ENCODE measurements at places on chromosomes 12 and 14. TPM values are rescaled to one million over a fixed set of nuclear protein-coding genes. Genes with fewer than 3 reads are reported as not detected.

DNA sequence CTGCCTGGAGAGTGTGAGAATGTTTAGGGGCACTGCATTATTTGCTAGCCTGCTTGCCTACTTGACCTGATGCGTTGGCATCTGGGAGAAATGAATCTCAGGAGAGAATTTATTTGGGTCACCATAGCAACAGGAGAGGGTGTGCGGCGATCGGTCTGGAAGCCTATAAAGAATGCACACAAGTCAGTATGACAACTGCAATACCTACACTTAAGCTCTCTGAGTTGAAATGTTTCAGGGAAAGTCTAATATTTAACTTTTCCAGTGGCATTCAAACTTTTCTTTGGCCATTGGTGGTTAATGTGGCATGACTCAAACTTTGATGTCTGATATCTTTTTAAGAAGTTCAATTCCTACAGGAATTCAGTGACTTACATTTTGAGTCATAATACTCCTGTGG is 205.1 kb downstream of the NEDD1 start:
- no peak for DNase-seq

GRCh38 chr14:54681811-54682261 is 114.9 kb downstream of the SAMD4A start:
- DNase-seq: no peak

DNA sequence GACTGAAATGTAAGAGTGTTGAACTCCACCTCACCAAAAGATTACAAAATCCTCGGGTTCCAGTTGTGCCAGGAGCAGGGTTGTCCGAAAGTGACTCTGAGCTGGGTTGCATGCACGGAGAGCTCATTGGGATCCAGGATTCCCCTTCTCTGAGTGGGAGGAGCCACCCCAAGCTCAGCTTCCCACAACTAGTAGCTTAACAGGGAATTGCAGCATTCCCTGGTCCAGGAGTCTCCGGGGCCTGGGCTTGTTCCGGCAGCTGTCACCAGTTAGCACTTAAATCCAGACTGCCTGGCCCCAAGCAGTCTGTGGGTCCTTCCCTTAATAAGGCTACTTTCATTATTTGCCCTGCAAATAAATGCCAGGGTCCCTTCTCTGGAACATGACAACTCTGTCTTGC is 50.1 kb downstream of the CD9 start:
- no peak for DNase-seq

GRCh38 chr12:32252199-32253073 is 145.8 kb downstream of the BICD1 start:
- DNase-seq: no peak

DNA sequence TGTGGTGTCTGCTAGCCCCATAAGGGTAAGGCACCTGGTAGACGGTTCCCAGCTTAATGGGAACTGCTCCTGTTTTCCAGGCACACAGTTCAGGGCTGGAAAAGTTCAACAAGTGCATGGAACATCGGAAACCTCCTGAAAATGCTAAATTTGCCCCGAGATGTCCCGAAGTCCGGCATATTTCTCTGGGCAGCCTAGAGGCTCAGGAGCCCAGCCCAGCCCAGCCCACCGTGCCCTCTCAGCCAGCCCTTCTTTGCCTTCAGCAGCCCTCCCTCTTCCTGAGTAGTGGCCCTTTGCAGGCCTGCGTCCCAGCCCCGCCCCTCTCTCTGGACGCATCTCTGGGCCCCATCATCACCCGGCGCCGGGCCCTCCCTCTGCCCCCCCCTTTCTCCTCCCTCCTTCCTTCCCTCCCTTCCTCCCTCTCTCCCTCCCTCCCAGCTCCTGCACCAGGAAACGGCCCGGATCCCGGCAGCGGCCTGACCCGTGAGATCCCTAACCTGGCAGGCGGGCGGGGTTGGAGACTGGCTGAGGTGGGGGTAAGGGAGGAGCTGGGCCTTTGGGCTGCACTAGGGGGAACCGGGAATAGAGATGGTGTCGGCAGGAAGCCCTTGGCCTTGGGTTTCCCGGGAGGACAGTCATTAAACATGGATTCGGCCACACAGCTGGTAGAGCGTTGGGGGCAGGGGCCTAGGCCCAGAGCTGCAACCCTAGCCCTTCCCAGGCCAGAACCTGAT is at the start of gene BCL2L2:
TSS of gene BCL2L2 (plus strand) at position 422 of the 734 bp plus-strand sequence. CDS start 935 bp downstream, outside the sequence.
- no peak for DNase-seq

GRCh38 chr12:96774496-96775256 is 132.4 kb upstream of the NEDD1 start:
- no peak for DNase-seq

DNA sequence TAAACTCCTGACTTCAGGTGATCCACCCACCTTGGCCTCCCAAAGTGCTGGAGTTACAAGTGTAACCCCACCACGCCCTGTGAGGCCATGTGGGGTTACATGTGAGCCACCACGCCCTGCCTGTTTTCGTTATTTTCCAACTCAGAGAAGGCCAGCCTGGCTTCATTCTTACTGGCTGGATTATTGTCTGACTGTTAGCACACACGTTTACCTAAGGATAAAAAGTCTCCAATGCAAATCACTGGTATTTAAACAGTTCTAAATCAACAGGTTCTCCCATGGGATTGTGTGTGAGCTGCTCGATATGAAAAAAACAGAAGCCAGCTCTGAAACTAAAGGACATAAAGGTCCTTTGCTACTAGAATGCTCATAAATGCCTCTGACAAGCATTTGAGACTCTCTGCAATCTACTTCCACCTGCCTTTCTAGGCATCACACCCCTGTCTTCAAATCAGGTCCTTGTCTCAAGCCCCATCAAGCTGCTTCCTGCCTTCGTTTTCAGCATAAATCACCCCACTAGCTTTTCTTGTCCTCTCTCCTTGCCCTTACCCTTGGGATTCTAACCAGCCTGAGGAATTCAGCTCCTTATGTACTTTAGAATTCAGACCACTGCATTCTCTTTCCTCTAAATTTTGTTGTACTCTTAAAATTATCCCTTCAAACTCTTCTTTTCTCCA is 265.0 kb downstream of the DUSP6 start:
- no peak for DNase-seq

DNA sequence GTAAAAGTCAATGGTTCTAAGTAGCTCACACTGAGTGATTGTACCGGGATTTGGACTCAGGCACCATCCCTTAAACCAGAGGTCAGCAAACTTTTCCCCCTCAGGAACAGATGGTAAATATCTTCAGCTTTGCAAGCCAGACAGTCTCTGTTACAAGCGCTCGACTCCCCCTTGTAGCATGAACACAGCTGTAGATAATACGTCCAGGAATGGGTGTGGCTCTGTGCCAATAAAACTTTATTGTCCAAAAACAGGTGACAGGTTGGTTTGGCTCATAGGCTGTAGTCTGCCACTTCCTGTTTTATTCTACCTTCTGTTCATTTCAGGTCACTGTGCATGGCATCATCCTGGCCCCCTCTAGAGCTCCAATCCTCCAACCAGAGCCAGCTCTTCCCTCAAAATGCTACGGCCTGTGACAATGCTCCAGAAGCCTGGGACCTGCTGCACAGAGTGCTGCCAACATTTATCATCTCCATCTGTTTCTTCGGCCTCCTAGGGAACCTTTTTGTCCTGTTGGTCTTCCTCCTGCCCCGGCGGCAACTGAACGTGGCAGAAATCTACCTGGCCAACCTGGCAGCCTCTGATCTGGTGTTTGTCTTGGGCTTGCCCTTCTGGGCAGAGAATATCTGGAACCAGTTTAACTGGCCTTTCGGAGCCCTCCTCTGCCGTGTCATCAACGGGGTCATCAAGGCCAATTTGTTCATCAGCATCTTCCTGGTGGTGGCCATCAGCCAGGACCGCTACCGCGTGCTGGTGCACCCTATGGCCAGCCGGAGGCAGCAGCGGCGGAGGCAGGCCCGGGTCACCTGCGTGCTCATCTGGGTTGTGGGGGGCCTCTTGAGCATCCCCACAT is 7.6 kb downstream of the BDKRB1 start:
- DNase-seq: no peak

- DNase-seq: no peak
Measured at GRCh38 chr14:26554069-26554772, 43.6 kb downstream of the NOVA1 start.

GRCh38 chr14:96261772-96262655 is 6.0 kb downstream of the BDKRB1 start:
- DNase-seq: no peak

GRCh38 chr14:54771411-54772027 is 131.1 kb downstream of the GCH1 start:
- no peak for DNase-seq

DNA sequence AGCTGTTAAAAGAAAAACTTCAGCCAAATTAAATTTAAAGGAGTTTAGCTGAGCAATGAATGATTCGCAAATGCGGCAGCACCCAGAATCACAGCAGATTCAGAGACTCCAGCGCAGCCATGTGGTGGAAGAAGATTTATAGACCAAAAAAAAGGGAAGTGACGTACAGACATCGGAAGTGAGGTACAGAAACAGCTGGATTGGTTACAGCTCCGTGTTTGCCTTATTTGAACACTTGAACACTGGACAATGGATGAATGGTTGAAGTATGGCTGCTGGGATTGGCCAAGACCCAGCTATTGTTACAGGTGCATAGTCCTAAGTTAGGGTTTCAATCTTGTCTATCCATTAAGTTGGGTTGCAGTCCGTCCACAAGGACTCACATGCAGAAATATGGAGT is 42.6 kb downstream of the GALNT8 start:
- DNase-seq: no peak

DNA sequence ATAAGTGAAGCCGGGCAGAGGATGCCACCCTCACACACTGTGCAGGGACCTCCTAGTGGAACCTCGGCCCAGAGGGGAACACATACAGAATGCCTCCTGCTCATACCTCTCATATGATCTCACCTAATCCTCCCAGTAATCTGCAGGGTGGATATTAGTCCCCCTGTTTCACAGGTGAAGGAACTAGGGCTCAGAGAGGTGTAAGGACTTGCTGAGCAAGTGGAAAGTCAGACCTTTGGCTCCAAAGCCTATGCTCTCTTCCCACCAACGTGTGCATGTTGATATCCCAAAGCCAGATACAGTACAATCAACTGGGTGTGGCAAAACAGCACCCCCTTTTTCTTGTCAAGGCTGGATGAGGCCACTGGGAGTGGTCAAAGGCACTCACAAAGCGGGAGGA is 4.2 kb downstream of the MYH6 start:
- no peak for DNase-seq

GRCh38 chr14:95137164-95137803 is 20.0 kb downstream of the DICER1 start:
- no peak for DNase-seq

GRCh38 chr12:85309125-85309566 is 29.1 kb downstream of the ALX1 start:
- DNase-seq: no peak

GRCh38 chr14:75331471-75331870 is 52.8 kb downstream of the FOS start:
- no peak for DNase-seq

DNA sequence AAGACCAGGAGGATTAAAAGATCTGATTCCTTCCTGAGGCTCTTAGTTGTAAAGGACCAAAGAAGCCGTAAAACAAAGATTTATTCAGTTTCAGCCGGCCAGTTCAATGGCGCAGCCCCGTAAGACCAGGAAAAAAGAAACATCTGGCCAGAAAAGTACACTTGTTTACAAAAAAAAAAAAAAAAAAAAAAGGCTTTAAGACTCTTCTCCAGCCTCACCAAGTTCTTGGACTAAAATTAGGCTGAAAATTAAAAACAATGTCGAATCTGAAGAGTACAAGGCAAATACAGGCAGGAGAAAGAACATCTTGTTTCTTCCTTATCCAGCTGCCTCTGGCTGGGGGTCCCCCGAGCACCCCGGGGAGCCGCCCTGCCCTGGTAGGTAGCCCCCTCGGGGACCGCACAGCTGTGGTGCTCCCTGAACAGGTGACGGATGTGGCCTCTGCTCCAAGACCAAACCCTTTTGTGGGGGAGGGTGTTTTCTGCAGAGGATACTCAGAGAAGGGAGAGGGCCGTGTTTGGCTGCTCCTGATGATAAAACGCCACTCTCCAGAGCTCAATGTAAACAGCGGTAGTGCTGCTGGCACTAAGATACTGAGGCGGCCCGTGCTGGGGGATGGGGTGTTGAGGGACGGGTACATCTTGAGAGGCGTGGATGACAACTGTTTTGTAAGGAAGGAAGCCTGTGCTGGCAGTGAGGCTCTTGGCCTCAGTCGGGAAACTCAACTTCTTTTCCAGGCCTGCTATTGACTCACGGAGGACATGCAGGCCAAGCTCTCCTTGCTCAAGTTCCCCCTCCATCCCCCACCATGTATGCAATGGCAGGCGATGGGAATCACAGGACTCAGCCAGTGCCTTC is 201.0 kb upstream of the DIO3 start:
- DNase-seq: no peak

- no peak for DNase-seq
Measured at GRCh38 chr12:104133321-104133720, 4.7 kb downstream of the NFYB start.

DNA sequence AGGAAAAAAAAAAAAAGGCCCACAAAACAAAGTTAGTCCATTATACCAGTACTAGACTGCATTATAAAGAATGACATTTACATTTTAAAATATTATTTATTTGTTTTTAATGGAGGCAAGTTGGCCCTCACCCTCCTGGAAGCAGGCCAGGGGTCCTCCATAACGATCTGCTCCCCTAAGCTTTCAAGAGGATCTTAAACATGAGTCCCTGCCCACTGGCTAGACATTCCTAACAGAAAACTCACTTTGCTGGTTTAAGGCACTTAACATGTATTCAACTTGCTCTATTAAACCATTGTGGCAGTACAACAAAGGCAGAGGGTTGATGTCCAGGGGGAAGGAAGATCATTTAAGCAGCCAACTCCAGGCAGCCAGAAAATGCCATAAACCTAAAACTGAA is 111.4 kb downstream of the STXBP6 start:
- no peak for DNase-seq

GRCh38 chr14:87461704-87462103 is 531.3 kb downstream of the GALC start:
- no peak for DNase-seq

DNA sequence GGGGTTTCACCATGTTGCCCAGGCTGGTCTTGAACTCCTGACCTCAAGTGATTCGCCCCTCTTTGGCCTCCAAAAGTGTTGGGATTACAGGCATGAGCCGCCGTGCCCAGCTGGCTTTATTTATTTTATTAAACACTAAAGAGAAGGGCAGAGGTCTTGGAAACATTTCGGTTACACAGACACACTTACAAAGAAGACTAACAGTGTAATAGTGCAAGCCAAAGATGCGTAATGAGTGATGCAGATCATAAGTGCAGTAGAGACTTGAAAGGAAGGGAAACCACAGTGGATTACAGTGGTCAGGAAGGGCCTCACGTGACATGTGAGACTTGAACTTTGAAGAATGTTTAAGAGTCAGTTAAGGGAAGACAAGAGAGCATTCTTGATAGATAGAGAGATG is 33.9 kb upstream of the CDK17 start:
- DNase-seq: peak; percentile 71

- no peak for DNase-seq
Measured at GRCh38 chr12:23944067-23944466, 5.4 kb downstream of the SOX5 start.

- no peak for DNase-seq
Measured at GRCh38 chr14:24258548-24259265, 4.3 kb downstream of the TGM1 start.

GRCh38 chr14:35708062-35708461 is 101.0 kb downstream of the RALGAPA1 start:
- no peak for DNase-seq

GRCh38 chr12:33587784-33588712 is 148.4 kb upstream of the SYT10 start:
- no peak for DNase-seq

GRCh38 chr12:80230068-80230467 is 130.7 kb downstream of the OTOGL start:
- DNase-seq: no peak

GRCh38 chr12:129556082-129556481 is 347.7 kb downstream of the TMEM132D start:
- no peak for DNase-seq

The GPR132 gene
- 27.1 TPM for total RNA-seq

The PZP gene
- total RNA-seq: not detected

The CCDC197 gene
- total RNA-seq: 0.11 TPM

The ACRBP gene
- total RNA-seq: 1.5 TPM

All from activated T-helper 2 cell treated with anti-CD3 and anti-CD28 coated beads, Interferon-gamma antibody, Interleukin-2, Interleukin-4, amounts not matched to agents 10 μg/mL and 5 μg/mL and 100 μg/mL, durations not matched to agents 14 hours and 24 hours and 36 hours (primary cell).